ENCODE measurements at places on chromosomes 7 and 10. TPM values are rescaled to one million over a fixed set of nuclear protein-coding genes. Genes with fewer than 3 reads are reported as not detected.
A peak's percentile ranks its signal among the peaks of the same experiment; 100 is the strongest.

SCIN gene
- total RNA-seq, result 1.6 TPM

PRR15 gene
- total RNA-seq, result not detected

ZNF138 gene
- total RNA-seq, result 14.1 TPM

HOXA2 gene
- not detected for total RNA-seq

FAM237B gene
- total RNA-seq, result not detected

AEBP1 gene
- 4.1 TPM for total RNA-seq

C7orf33 gene
- total RNA-seq, result not detected

NKX2-3 gene
- total RNA-seq, result not detected

KCNH2 gene
- total RNA-seq, result 0.30 TPM

DNA sequence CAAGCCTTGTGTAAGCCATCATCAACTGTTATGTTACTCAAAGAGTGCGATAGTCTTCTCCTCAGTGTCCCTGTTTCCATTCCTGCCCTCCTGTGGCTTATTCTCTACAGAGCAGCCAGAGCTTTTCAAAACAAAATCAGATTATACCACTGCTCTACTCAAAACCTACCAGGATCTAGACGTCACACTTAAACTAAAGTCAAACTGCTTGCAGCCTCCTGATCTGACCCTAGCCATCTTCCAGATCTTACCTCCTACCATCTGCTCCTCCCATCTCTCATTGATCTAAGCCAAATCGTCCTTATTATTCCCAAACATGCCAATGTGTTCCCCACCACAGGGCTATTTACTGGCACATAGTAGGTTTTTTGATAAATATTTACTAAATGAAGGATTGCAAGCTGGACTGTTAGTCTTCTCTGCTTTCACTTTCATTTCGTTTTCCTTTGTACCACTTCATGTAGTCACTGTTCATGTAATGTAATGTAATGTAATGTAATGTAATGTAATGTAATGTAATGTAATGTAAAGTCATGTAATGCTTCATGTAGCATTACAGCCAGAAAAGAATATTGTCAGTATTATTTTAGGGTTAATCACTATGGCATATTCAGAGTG, 116.1 kb downstream of the GPR37 start:
- no peak overlapping the region for H3K27ac ChIP-seq
- H3K4me1 ChIP-seq, result peaks cover 2% of the 10 kb centered on the region
- no peaks in the 10 kb centered on the region for H3K36me3 ChIP-seq
- H3K27me3 ChIP-seq, result no peaks in the 10 kb centered on the region
- H3K4me3 ChIP-seq, result peak overlapping the region; percentile 16

- no peak overlapping the region for H3K4me3 ChIP-seq
- peaks cover 5% of the 10 kb centered on the region for H3K27me3 ChIP-seq
- no peak for DNase-seq
- H3K4me1 ChIP-seq, result no peaks in the 10 kb centered on the region
These were observed 88.4 kb upstream of the CDK6 start for GRCh38 chr7:92924800-92925199.

GRCh38 chr10:72087969-72088888, at the start of gene SPOCK2:
Gene SPOCK2 (minus strand): TSS chr10:72088551. CDS start chr10:72088328, 223 bp downstream.
- peak within 1 kb of the TSS; percentile 100 for H3K27ac ChIP-seq
- peaks cover 46% of the 10 kb centered on the region for H3K36me3 ChIP-seq
- peak within 1 kb of the TSS; percentile 99 for H3K4me3 ChIP-seq
- H3K27me3 ChIP-seq, result no peaks in the 10 kb centered on the region
- peaks cover 54% of the 10 kb centered on the region for H3K4me1 ChIP-seq
- peak; percentile 81 for DNase-seq

GRCh38 chr10:94052866-94053791, 59.4 kb downstream of the PLCE1 start:
- DNase-seq, result no peak
- H3K4me1 ChIP-seq, result no peaks in the 10 kb centered on the region
- H3K27ac ChIP-seq, result no peak overlapping the region

- no peaks in the 10 kb centered on the region for H3K27me3 ChIP-seq
- no peaks in the 10 kb centered on the region for H3K36me3 ChIP-seq
- no peak overlapping the region for H3K4me3 ChIP-seq
- peak; percentile 27 for DNase-seq
These were observed 21.9 kb upstream of the VSIR start for GRCh38 chr10:71795248-71795647.

DNA sequence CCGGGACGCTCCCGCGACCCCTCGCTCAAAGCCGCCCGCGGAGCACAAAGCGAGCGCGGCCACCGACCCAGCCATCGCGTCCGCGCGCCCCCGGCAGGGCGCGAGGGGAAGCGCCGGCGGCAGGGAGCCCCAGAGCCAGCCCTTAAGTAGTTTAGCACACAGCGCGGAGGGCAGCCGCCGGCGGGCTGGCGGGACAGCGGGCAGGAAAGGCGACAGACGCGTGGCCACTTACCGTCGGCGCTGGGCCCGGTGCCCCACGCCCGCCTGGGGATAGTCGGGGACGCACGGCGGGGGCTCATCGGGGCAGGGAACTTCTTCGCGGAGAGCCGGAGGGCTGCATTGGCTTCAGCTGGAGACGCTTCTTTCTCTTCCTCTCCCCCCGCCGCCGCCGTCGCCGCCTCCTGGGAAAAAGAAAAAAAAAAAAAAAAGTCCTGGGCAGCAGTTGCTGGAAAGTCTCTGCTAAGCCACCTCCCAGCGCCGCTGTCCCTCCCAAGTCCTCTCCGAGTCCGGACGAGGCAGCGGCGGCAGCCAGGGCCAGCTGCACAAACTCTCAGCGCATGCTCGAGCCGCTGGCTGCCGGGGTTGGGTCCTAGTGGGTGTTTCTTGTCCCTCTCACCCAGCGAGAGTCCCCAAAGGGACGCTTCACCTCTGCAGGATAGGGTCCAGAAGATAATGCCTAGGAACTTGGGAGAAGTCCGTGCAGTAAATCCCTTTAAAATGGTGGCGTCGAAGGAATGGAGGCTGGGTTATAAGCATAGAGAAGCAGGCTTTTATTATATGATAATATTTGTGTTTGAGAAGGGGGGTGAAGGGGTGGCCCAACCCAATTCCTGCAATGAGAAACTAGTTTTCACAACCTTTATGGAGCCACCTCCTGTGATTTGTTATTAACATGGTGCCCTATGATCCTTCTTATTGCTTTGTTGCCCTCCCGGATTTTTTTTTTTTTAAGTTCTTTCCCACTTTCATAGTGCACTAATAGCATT, at the start of gene TSPAN12:
TSS of gene TSPAN12 (minus strand) at position 557 of the 986 bp plus-strand sequence. CDS start 1,381 bp downstream, outside the sequence.
- peaks cover 60% of the 10 kb centered on the region for H3K27me3 ChIP-seq
- peak; percentile 47 for DNase-seq
- H3K4me3 ChIP-seq, result peak within 1 kb of the TSS; percentile 74
- no peak within 1 kb of the TSS for H3K27ac ChIP-seq

DNA sequence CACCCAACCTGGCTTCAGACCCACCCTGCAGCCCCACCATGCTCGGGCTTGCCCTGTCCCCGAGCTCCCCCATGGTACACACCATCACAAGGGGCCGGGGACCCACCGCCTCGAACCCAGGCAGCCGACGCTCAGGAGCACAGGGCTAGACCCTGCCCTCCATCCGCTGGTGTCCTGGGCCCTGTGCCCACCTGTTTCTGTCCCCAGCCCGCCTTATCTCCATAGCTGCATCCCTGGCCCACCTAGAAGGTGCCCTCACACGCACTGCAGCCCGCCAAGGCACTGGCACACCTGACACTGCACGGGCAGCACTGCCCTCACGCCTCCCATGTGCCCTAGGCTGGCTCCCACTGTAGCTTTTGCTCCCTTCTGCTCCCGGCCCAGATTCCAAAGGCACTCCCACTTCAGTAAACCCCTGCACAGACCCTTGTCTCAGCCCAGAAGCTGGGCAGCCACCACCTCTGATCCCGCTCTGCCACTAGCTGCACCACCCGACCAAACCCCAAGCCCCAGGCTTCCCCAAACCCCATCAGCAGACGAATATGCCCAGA, 17.1 kb downstream of the YKT6 start:
- H3K4me3 ChIP-seq, result no peak overlapping the region
- peaks cover 5% of the 10 kb centered on the region for H3K36me3 ChIP-seq
- no peak overlapping the region for H3K27ac ChIP-seq
- H3K27me3 ChIP-seq, result no peaks in the 10 kb centered on the region
- DNase-seq, result no peak
- no peaks in the 10 kb centered on the region for H3K4me1 ChIP-seq

- peaks cover 10% of the 10 kb centered on the region for H3K4me1 ChIP-seq
- peak overlapping the region; percentile 22 for H3K4me3 ChIP-seq
- DNase-seq, result peak; percentile 71
- no peaks in the 10 kb centered on the region for H3K27me3 ChIP-seq
- peak overlapping the region; percentile 90 for H3K27ac ChIP-seq
These were observed 94.5 kb downstream of the MAD1L1 start for GRCh38 chr7:2138146-2138765.

DNA sequence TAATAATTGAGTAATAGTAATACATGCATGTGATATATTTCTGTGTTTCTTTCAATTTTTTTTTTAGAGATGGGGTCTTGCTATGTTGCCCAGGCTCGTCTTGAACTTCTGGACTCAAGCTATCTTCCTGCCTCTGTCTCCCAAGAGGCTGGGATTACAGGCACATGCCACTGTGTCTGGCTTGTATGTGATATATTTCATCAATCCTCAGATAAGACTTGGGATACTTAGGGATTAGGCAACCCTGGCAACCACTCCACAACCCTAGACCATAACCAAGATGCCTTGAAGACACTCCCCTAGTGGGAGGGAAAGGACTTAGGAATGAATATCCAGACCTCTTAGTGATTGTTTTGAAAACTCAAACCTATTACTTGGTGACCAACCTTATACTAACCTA, 154.8 kb downstream of the CCDC3 start:
- H3K4me1 ChIP-seq, result no peaks in the 10 kb centered on the region
- no peak overlapping the region for H3K4me3 ChIP-seq
- no peak for DNase-seq
- peaks cover 5% of the 10 kb centered on the region for H3K27me3 ChIP-seq

DNA sequence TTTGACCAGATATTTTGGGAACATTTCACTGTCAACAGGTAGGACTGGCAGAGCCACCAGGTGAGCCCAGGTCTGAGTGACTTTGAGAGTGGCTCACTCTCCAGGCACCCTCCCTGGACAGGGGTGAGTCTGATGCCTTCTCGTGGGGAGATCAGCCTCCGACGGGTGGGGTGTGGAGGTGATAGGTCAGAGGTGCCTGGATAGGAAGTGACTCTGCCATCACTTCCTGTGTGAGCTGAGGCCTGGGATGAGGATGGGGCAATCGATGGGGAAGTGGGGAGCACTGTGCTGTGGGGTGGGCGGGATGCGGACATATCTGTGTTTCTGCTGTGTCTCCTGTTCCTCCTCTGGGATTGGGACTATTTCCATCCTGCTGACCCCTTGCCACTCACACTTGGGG, 34.6 kb downstream of the IFT22 start:
- H3K27ac ChIP-seq, result no peak overlapping the region
- no peak for DNase-seq
- no peak overlapping the region for H3K4me3 ChIP-seq
- peaks cover 15% of the 10 kb centered on the region for H3K27me3 ChIP-seq

GRCh38 chr10:1255600-1256431, 199.6 kb downstream of the WDR37 start:
- no peak overlapping the region for H3K4me3 ChIP-seq
- H3K27ac ChIP-seq, result no peak overlapping the region
- no peak for DNase-seq
- H3K4me1 ChIP-seq, result peaks cover 13% of the 10 kb centered on the region
- H3K27me3 ChIP-seq, result peaks cover 45% of the 10 kb centered on the region

- no peak overlapping the region for H3K27ac ChIP-seq
- DNase-seq, result no peak
- no peak overlapping the region for H3K4me3 ChIP-seq
- no peaks in the 10 kb centered on the region for H3K4me1 ChIP-seq
- H3K27me3 ChIP-seq, result peaks cover 6% of the 10 kb centered on the region
These were observed 43.5 kb upstream of the NKX6-2 start for GRCh38 chr10:132829403-132829802.

- no peak overlapping the region for H3K4me3 ChIP-seq
- no peak overlapping the region for H3K27ac ChIP-seq
- H3K36me3 ChIP-seq, result no peaks in the 10 kb centered on the region
- no peaks in the 10 kb centered on the region for H3K4me1 ChIP-seq
- no peaks in the 10 kb centered on the region for H3K27me3 ChIP-seq
These were observed 95.5 kb downstream of the MBL2 start for GRCh38 chr10:52677086-52677485.

- H3K4me1 ChIP-seq, result peaks cover 50% of the 10 kb centered on the region
- no peak for DNase-seq
- H3K27me3 ChIP-seq, result no peaks in the 10 kb centered on the region
- peaks cover 7% of the 10 kb centered on the region for H3K36me3 ChIP-seq
- no peak overlapping the region for H3K27ac ChIP-seq
These were observed 126.1 kb downstream of the AOAH start for GRCh38 chr7:36598054-36598674.

GRCh38 chr10:46325021-46325420, 38.2 kb downstream of the ANTXRL start:
- H3K4me1 ChIP-seq, result no peaks in the 10 kb centered on the region
- no peaks in the 10 kb centered on the region for H3K36me3 ChIP-seq
- no peak overlapping the region for H3K4me3 ChIP-seq
- peaks cover 6% of the 10 kb centered on the region for H3K27me3 ChIP-seq
- H3K27ac ChIP-seq, result no peak overlapping the region
- DNase-seq, result no peak

DNA sequence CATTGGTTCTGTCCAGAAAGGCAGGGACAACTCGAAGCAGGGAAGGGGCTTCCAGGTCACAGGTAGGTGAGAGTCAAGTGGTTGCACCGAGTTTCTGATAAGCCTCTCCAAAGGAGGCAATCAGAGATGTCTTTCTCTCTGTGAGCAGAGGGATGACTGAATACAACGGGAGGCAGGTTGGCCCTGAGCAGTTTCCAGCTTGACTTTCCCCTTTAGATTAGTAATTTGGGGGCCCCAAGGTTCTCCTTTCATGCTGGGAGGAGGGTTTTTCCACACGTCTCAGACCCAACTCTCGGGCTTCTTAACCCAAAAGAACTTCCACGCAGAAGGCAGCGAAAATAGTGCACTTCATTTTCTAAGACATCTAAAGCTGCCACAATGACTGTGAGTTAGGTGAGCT, 189.6 kb downstream of the MGMT start:
- H3K4me3 ChIP-seq, result no peak overlapping the region
- H3K4me1 ChIP-seq, result no peaks in the 10 kb centered on the region
- H3K27ac ChIP-seq, result no peak overlapping the region
- H3K27me3 ChIP-seq, result no peaks in the 10 kb centered on the region
- H3K36me3 ChIP-seq, result peaks cover 2% of the 10 kb centered on the region
- DNase-seq, result no peak

- no peak overlapping the region for H3K4me3 ChIP-seq
- H3K4me1 ChIP-seq, result peaks cover 53% of the 10 kb centered on the region
- peaks cover 77% of the 10 kb centered on the region for H3K36me3 ChIP-seq
These were observed 83.6 kb downstream of the LARP4B start for GRCh38 chr10:847868-848267.

DNA sequence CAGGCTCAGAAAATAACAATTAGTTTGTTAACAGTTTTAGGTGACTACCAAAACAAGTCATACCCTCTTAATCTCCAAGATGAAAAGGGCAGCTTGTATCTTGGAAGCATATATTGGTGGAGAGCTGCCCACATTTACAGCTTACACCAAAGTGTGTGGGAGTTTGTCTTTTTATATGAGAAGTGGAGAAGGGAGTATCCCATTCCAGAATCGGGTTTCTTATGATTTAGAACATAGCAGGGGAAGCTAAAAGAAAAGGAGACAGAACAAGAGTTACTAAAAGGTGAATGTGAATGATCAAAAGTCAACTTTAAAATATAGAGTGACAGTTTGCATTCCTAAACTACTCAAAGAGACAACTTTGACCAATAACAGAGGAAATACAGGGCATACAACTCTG, 338.6 kb upstream of the VWC2 start:
- H3K36me3 ChIP-seq, result no peaks in the 10 kb centered on the region
- no peaks in the 10 kb centered on the region for H3K27me3 ChIP-seq
- no peaks in the 10 kb centered on the region for H3K4me1 ChIP-seq
- no peak overlapping the region for H3K4me3 ChIP-seq
- H3K27ac ChIP-seq, result no peak overlapping the region
